ENCODE measurements at places on chromosomes 3 and 15.

DNA sequence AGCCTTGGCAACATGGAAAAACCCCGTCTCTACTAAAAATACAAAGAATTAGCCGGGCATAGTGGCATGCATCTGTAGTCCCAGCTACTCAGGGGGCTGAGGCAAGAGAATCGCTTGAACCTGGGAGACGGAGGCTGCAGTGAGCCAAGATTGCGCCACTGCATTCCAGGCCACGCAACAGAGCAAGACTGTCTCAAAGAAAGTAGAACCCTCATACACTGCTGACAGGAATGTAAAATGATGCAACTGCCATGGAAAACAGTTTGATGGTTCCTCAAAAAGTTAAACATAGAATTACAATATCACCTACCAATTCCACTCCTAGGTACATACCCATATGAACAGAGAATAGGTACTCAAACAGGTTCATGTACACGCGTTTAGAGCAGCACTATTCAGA, 158.9 kb downstream of the TBC1D5 start:
- DNase-seq, result no peak

DNA sequence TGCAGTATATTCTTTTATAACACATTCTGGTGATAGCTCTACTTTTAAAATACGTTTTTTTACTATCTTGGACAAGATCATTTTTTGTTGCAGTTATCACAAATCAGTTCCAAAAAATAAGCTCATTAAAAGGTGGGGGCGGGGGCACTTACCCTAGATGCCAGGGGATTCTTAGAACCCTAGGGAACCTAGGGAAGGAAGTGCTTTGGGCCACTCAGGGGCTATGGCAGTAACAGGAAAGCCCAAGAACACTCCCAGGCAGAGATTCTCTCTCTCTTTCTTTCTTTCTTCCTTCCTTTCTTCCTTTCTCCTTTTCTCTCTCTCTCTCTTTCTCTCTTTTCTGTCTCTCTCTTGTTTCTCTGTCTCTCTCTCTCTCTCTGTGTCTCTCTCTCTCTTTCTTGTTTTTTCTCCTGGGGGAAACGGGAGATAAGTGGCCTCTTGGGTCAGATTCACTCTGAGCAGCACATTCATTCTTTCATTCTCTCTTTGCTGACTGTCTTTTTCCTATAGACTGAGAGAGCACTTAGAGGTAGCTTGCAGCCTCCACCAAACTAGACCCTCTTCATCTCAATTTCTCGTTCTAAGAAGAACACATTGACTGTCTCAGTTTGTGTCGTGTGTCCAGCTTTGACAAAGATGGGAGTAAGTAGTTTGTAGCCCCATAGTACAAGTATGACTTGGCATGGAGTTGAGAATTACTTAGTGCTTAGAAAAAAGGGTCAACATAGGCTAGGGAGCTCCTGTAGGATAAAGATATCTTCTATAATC, 16.6 kb downstream of the SCAANT1 start:
- DNase-seq, result no peak

GRCh38 chr3:134367869-134368750, 6.1 kb downstream of the AMOTL2 start:
- no peak for DNase-seq

- DNase-seq, result no peak
Observed at GRCh38 chr3:152849996-152850578, 15.2 kb downstream of the P2RY1 start.

DNA sequence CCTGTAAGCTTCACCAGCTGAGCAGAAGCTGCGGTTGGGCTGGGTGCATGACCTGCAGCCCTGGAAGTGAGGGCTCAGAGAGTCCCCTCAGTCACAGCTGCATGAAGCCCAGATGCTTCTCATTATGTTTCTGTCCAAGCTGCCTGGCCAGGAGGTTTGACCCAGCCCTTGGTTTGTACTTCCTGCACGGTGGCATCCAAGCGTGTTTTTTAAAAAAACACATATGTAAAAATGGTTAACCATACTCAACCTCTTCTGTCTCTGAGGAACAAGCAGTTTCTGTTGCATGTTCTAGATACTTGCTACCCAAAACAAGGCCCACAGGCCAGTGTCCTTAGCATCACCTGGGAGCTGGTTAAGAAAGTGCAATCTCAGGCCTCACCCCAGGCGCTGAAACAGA, 76.0 kb upstream of the ATP10A start:
- no peak for DNase-seq

DNA sequence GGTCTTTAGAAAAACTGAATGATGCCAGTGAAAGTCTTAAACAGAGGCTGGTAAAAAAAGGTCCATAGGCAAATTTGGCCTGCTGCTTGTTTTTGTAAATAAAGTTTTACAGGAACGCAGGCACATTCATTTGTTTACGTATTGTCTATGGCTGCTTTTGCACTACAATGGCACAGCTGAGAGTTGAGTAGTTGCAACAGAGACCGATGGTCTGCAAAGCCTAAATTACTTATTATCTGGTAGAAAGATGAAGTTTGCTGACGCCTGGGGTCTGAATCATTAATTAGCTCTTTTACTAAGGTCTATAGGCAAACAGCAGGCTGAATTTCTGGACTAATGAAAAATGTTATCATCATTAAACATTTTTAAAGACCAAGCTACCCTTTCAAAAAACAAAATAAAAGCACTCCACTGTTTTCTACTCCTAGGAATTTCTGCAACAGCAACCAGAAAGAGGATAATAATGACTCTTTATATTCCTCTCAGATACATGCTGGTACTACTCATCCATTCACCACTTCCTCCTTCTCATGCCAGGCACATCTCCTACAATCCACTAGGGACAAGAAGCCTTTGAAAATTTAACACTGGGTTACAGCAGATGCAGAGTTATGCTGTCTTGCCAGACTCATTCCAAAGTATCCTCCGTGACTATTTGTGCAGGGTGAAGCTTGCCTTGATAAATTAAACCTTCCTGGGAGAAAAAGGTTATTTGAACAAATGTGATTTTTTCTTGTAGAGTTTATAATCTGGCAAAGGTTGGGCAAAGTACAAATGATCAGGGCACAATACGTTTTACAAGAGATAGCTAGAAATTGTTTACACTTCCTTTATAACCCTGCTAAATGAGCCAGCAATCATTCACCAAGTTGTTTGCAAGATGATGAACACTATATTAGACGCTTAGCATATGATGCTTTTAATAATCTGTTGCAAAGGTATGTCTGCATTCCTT, 6.0 kb downstream of the GATM start:
- DNase-seq, result no peak

DNA sequence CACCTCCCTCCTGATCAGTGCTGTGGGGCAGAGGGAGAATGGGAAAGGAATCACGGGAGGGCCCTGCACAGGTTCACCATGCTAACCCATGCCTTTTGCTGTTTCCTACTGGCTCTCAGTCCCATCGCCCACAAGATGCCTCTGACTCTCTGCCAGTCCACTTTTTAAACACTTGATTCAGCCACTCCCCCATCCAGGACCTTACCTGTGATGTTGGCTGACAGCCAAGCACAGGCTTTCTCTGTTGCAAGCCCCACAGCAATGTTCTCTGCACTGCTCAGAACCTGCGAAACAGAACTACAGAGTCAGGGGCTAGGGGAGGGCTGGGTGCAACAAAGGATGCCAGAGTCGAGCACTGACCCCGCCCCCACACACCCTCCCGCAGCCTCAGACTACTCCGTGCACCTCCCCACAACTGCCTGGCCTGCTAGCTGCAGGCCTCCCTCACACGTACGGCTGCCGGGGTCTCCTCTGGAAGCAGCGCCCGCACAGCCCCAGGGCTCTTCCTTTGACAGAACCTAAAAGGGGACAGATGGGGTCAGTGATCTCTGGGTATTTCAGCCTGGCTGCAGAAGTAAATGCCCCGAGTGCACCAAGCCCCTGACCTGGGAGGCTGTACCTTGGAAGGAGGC, 9.1 kb downstream of the CDAN1 start:
- DNase-seq, result peak; percentile 19

DNA sequence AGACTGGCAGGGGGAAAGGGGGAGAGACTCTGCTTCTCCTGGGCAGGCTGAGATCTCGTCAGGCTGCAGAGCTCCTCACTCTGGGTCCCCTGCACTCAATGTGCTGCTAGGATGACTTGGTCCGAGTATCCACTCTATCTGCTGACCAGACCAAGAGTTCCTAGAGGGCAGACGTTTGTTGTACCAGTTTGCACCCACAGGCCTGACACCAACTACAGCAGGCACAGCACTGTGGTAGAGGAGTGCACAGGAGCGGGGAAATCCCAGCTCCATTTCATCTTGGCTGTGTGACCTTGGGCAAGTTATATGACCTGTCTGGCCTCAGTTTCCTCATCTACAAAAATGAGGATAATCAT, 29.0 kb downstream of the CCDC12 start:
- DNase-seq, result no peak

- DNase-seq, result no peak
Observed at GRCh38 chr15:38740206-38740605, 175.6 kb upstream of the RASGRP1 start.

DNA sequence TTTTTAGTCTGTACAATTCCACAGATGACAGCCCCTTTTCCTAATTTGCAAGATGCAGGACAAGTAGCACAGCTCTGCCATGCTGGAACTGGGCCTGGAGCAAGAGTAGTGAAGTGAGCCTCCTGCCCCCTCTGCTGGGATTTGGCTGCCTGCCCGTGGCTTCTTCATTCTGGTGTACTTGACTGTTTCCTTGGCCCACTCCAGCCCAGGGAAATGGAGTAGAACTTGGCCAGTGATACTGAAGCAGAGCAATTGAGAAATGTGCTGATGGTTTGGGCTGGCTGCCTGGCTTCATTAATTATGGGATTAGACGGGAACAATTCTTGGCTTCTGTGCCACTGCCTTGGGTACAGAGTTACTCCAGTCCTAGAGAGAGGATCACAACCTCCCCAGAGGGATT, 2.8 kb downstream of the GPD1L start:
- DNase-seq, result no peak

GRCh38 chr15:60077581-60078359, 73.7 kb downstream of the FOXB1 start:
- no peak for DNase-seq

GRCh38 chr15:66294157-66294931, 976 bp downstream of the DIS3L start:
- DNase-seq, result peak; percentile 50

DNA sequence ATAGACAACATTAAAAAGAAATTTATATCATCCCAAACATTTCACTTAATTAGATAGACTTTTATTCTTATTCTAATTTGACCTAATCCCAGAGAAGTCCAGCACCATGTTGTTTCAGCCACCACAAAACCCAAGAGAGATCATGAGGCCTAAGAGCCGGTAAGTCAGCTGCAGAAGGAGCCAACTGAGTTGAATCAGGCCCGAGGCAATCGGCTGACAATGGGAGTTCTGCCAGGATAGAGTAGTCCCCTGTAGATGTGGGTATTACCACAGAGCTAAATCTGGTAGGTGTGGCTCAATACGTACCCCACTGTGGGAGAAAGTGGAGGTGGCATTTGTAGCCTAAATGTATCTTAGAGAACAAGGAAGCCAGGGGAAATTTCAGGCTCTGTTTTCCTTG, 49.7 kb upstream of the UMPS start:
- DNase-seq, result no peak

- DNase-seq, result no peak
Observed at GRCh38 chr3:149523512-149524299, 49.2 kb downstream of the TM4SF4 start.

GRCh38 chr3:48727511-48727910, 10.5 kb upstream of the IP6K2 start:
- no peak for DNase-seq

DNA sequence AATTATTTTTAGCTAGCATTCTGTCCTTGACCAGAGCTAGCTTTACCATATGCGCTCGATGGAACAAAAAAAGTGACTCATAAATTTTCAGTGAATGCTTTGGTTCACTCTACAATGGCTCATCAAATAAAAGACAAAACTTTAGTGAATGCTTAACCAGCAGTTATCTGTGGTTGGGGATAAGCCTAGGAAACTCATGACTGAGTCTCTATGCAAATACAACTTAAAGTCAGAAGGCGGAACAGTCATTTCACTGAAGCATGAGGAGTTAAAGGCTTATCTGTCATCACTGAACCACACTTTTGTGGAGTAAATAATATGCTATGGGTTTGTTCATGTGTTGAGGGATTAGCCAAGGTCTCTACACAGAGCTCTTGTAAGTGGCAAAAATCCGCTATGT, 308.4 kb downstream of the SQOR start:
- DNase-seq, result no peak

- DNase-seq, result no peak
Observed at GRCh38 chr15:70499791-70500190, 263.6 kb downstream of the UACA start.

GRCh38 chr15:100710744-100711515, 108.5 kb downstream of the ASB7 start:
- DNase-seq, result no peak

DNA sequence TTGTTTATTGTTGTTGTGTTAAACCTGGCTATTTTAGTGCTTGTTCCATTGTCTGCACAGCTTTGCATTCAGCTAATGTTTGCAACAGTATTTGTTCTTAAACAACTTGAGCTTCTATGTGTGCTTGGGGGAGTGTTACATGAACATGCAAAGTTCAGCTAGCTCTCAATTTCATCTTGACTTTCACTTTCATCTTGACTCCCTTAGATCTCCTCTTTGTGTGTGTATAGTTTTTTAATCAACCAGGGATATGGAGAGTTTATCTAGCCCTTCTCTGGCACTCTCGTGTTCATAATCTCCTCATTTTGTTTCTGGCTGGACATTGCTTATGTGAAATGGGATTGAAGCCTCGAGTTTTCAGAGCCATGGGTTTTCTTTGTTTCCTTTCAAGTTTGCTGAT, 212.4 kb upstream of the ZBTB20 start:
- DNase-seq, result no peak

DNA sequence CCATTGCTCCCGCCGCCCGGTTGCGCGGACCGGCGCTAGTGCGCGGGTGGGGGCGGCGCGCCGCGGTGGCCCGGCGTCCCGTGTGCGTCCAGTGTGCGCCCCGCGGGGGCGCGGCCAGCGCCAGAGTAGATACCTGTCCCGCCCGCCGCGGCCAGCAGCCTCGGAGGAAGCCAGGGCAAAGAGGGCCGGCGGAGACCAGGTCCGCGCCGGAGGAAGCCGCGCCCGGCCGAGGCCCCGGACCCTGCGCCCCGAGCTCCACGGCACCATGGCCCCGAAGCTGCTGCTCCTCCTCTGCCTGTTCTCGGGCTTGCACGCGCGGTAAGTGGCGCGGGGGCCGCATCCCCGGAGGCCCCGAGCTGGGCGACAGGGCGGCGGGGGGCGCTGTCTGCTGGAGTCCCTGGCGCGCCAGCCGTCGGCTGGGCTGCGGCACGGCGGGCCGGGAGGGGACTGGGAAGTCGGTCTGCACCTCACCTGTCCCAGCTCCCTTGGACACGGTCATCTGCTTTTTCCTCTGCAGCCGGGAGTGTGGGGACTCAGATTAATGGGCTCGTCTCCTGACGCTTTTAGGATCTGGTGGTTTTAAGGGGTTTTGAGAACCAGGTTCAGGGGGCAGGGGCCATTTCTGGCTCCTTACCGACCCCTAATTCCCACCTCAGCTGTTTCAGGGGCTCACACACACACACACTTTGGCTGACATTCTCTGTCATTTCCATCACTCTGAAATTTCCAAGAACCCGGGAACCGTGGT, 464 bp downstream of the GABRG3 start:
- no peak for DNase-seq

DNA sequence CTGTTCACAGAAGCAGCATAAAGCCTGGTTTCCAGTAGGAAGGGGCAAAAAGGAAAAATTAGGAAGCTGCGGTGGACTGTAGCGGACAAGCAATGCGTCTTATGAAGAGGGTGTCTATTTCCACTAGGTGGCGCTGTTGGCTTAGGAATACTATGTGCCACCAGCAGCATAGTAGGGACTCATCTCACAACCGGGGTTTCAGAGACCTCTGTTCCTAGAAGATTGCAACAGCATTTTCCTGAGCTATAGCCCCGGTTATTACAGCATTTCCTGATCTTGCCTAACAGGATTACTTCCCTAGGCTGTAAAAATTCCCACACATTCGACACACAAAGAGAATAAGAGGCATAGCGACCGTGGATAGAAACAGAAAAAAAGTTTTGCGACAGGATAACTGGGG, 683.0 kb downstream of the TBL1XR1 start:
- no peak for DNase-seq

Data from left renal cortex interstitium (tissue), 4 donors.